Astrocyte (in vitro differentiated cells and primary cell): ENCODE measurements at places on chromosomes 1 and 21.
A peak's percentile ranks its signal among the peaks of the same experiment; 100 is the strongest.

DNA sequence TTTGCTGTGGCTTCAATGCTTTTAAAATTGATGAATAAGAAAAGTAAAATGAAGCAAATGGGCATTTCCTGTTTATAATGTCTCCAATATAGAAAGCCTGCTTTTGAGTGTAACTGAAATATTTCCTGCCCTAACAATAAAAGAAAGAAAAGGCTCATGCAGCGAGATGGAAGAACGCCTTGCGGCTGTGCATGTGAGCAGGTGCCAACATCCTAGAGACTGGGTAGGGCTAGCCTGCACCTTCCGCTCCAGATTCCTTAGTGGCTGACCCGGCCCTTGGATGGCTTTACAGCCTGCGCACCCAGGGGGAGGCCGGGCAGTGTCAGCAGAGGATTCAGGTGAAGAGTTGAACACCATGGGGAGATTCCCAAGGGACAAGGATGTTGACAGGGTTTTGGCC, 21.8 kb downstream of the CNIH3 start:
- no peak for DNase-seq

GRCh38 chr1:19981507-19982312, 2.3 kb upstream of the PLA2G2A start:
- DNase-seq = no peak

- DNase-seq = peak; percentile 64
Measured at GRCh38 chr1:27545271-27545670, 55.3 kb upstream of the WASF2 start.

- peak; percentile 92 for DNase-seq
Measured at GRCh38 chr1:33346927-33347649, 26.2 kb upstream of the A3GALT2 start.

GRCh38 chr1:200707116-200707515, 31.6 kb upstream of the CAMSAP2 start:
- DNase-seq = no peak
